Stimulated activated CD4-positive, alpha-beta T cell treated with anti-CD3 and anti-CD28 coated beads, Interleukin-12 subunit alpha, Interleukin-12 subunit beta, amount 100 ng/mL, for 4 hours (primary cell): ENCODE measurements at places on chromosomes 3 and 15.

DNA sequence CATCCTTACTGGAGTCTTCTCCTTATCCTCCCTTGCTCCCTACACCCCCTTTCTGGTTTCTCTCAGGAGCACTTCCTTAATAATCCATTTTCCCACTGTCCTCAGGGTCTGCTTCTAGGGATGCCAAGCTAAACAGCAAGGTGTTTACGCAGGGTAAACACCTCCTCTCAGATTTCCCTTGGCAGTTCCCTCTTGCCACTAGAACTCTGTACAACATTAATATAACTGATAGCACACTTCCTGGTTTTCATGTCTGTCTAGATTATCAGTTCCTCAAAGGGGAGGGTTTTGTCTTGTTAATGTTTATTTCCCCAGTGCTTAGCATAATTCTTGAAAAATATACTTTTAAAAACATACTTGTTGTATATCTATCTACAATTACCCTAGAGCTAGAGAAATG is 118.0 kb upstream of the SLC24A5 start:
- no peak for DNase-seq

DNA sequence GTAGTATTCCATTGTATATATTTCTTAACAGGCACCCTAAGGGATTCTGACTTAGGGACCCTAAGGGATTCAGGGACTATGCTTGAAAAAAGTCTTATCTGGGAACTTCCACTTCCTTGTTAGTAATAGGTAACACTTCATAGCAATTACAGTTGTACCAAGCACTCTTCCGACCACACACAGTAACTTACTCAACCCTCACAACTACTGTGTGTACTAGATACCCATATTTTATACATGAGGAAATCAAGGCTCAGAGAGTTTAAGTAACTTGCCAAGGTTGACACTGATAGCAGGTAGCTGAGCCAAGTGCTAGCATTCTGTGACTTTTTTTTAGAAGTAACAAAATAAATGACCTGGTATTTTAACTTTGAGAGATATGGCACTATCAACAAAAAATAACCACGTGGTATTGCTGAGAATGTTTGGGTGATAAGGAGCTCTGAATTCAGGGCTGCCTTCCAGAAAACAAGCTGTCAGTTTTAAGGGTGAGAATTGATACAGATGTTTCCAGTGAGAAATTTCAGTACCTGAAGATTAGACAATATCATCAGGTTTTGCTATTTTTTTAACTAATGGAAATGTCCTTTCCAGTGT is 210.3 kb upstream of the SUCLG2 start:
- DNase-seq: no peak

DNA sequence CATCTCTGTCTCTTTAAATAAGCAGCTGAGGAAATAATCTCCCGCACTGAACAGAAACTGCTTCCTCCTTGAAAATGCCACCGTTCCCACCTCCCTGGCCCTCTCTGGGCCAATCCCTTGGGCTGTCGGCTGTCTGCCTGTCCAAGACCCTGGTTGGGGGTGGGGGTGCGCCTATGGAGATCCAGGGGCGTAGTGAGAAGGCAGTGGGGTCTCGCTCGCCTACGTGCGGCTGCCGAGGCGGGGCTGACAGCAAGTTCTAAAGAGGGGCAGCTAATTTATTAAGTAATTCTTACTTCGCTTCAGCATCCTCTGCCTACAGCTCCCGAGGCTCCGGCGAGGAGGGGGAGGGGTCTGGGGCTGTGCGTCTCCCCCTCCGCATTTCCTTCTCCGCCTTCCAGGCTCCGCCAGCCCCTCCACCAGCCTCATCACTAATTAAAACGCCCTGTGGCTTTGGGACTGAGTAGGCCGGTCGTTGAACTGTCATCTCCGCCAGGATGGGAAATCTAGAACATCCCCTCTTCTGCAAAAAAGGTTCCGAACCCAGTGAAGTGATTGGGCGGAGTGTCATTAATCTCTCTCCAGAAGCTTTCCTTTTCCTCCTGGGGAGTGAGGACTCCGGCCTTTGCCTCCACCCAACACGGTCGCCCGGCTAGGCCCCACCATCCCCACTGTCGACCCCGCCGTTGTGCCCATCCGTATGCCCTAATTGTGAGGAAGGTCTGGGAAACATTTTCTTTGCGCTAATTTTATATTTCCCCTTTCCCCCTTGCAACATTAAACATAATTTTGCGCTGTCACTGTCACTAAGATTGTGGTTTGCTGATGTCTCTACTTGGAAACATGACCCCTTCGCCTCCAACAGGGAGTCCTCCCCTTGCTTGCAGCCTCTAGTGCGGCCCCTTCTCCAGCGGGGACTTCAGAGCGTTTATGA is 16.9 kb downstream of the NR2F2 start:
- DNase-seq: no peak

- DNase-seq: no peak
These were observed 35.1 kb upstream of the PTPRG start for GRCh38 chr3:61526308-61526707.

DNA sequence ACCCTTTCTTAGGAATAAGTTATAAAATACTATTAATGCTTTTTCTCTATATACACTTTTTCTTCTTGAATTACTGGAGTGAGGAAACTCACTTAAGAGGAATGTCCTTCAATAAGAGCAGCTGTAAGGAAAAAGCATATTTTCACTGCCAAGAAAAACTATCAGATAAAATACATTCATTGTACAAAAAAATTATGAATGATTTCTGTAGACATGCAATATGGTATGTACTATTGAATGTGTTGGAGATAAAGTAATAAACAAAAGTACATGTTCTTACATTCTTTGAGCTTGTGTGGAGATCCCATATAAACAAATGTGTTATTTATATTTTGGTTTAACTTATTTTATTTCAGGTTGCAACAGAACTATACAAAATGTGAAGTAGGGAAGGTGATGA is 241.0 kb upstream of the ZNF717 start:
- no peak for DNase-seq

GRCh38 chr15:78695854-78696253 is 54.8 kb upstream of the CHRNB4 start:
- DNase-seq: no peak

DNA sequence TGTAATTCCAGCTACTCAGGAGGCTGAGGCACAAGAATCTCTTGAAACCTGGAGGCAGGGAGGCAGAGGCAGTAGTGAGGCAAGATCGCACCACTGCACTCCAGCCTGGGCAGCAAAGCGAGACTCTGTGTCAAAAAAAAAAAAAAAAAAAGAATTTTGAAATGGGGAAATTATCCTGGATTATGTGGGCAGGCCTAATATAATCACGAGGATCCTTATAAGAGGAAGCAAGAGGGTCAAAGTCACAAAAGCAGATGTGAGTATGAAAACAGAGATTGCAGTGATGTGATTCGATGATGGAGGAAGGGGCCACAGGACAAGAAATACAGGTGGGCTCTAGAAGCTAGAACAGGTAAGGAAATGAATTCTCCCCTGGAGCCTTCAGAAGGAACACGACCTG is 159.6 kb downstream of the LEKR1 start:
- DNase-seq: no peak

DNA sequence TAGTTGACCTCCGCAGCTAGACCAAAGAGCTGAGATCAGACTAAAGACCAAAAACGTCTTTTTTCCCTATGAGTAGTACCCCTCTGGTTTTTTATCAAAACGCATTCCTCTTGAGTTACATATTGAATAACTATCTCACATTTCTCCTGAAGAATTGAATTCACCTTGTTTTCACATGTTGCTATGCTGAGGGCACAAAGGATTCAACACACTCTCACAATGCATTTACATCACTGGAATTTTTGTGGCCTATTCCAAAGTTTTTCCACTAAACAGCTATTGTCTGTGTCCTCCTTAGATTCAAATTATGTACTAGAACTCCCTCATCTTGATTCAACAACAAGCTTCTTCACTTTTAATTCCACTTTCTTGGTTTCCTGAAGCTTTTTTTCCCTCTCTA is 112.5 kb downstream of the RSL24D1 start:
- DNase-seq: no peak

- DNase-seq: no peak
These were observed 228.0 kb upstream of the SLCO3A1 start for GRCh38 chr15:91625506-91625905.

GRCh38 chr3:130820976-130821375 is 72.9 kb upstream of the ATP2C1 start:
- DNase-seq: no peak

- no peak for DNase-seq
These were observed 85.6 kb upstream of the MEF2A start for GRCh38 chr15:99480016-99480810.

GRCh38 chr15:81410318-81410753 is 36.3 kb upstream of the TMC3 start:
- DNase-seq: no peak

- DNase-seq: no peak
These were observed 133.8 kb upstream of the TMC3 start for GRCh38 chr15:81507831-81508230.

DNA sequence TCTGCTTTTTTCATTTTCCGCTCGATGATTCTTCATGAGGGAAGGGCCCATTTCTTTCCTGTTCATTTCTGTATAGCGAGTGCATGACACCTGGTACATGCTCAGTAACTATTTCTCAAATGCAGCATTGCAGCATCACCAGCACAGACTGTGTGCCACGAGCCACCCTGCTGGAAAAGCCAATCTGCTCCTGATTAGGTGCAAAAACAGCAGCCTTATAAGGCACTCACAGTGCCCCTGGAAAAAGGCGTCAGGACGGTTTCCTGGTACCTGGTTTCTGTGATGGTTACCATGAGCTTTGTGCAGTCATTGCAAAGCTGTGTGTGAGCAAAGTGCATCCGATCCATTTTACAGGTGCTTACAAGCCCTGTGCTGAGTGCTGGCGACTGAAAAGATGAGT is 15.8 kb downstream of the ST8SIA2 start:
- no peak for DNase-seq

DNA sequence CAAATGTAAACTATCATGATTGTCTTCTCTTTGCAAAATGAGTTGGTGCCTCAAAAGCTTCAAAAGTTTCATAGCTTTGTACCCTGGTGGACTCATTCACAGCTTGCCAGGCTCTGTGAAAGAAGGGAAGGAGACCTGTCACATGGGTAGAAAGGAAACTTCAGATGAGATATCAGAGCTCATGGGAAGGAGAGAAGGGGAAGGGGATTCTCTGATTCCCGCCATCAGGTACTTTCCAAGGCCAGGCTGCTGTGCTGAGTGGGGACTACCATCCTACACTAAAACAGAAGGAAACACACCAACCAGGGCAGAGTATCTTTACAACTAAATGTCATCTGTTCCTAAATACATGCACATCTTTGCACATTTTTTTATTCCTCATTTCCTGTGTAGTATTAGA is 9.2 kb downstream of the ILDR1 start:
- no peak for DNase-seq

- DNase-seq: no peak
These were observed 21.2 kb downstream of the NGRN start for GRCh38 chr15:90286678-90287077.

- DNase-seq: no peak
These were observed 37.1 kb upstream of the BOC start for GRCh38 chr3:113174304-113174703.

- no peak for DNase-seq
These were observed 43.9 kb downstream of the BHLHE40 start for GRCh38 chr3:5022966-5023776.

GRCh38 chr15:33126559-33127290 is 67.8 kb downstream of the FMN1 start:
- peak; percentile 51 for DNase-seq

GRCh38 chr3:74624301-74624700 is 9.8 kb upstream of the CNTN3 start:
- DNase-seq: no peak

- no peak for DNase-seq
These were observed 27.8 kb downstream of the SHQ1 start for GRCh38 chr3:72820415-72820814.

DNA sequence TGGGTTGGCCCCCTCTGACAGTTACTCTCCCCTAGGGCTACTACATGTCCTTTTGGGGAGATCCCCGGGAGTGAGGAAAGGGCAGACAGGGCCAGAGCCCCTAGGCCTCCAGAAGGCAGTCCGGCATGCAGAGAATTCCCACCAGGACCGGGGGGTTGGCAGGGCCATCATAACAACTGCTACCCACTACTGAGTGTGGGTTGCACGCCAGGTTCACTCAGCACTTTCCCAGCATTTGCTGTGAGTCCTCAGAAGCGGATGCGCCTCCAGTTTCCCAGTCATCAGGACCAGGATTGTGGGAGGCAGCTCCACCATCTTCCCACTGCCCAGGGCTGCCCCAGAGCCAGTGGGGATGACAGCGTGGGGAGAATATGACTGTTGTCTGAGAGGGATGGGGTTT is 51.2 kb upstream of the HERC1 start:
- no peak for DNase-seq

- DNase-seq: no peak
These were observed 15.9 kb upstream of the CHST2 start for GRCh38 chr3:143103652-143104051.

GRCh38 chr3:48915296-48915695 is 3.3 kb upstream of the ARIH2 start:
- DNase-seq: no peak

GRCh38 chr15:96276438-96277210 is 53.9 kb upstream of the NR2F2 start:
- DNase-seq: no peak

GRCh38 chr3:187830181-187830580 is 84.9 kb upstream of the BCL6 start:
- DNase-seq: no peak

- no peak for DNase-seq
These were observed 69.6 kb downstream of the SENP2 start for GRCh38 chr3:185655426-185656320.

DNA sequence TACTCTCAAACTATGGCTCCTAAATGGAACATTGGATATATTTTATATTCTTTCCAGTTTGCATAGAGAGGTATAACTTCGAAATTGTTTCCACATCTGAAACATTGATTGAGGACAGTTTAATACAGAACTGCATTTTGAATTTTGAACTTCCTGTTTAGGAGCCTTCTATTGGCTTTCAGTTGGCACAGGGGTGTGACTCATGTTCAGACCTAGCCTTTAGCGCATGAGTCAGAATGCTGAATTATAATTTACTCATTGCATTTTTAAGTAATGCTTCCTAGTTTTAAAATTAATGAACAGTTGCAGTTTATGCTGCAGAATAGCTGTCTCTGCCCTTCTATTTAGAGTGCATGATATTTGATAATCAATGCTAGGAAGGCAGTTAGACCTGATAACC is 751.7 kb downstream of the CADM2 start:
- DNase-seq: no peak

DNA sequence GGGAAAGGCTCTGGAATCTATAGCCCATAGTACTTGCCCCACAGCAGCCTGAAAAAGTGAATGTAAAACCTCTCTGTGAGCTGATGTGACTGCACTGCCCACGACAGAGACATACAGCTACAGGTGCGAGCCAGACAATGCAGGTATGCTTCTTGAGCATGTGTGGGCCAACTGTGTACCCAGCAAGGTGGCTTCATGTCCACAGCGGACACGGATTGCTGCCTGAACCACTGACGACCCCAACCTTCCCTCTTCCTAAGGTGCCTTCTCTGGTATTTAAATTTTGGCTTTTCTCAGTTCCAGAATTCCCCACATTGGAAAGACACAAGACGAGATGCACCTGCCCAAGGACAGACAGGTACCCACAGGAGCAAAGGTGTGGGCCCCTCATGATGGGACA is 65.8 kb downstream of the SCN5A start:
- no peak for DNase-seq

- no peak for DNase-seq
These were observed 150.5 kb upstream of the POU1F1 start for GRCh38 chr3:87426918-87427317.
